ENCODE measurements at places on chromosomes 5 and 9.
A peak's percentile ranks its signal among the peaks of the same experiment; 100 is the strongest.

DNA sequence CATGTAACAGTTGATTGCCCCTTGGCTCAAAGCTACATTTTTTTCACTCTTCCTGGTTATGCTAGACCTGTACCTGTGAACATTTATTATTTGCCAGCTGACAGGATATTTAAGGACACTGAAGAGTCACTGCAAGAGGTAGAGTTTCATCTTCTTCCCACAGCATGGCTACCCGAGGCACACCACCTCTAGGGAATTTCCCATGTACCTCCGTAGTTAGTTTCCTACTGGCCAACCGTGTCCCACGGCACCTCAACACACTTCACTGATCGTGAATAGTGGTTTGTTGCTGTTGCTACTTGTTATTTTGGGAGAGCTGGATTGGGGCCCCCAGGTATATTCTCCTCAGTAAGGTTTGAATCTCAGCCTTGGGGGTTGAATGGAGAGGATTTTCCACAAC lies 648.6 kb downstream of the SEMA5A start:
- no peak for DNase-seq

- DNase-seq: no peak
These were observed 114.1 kb downstream of the MPDZ start for GRCh38 chr9:13165236-13165945.

DNA sequence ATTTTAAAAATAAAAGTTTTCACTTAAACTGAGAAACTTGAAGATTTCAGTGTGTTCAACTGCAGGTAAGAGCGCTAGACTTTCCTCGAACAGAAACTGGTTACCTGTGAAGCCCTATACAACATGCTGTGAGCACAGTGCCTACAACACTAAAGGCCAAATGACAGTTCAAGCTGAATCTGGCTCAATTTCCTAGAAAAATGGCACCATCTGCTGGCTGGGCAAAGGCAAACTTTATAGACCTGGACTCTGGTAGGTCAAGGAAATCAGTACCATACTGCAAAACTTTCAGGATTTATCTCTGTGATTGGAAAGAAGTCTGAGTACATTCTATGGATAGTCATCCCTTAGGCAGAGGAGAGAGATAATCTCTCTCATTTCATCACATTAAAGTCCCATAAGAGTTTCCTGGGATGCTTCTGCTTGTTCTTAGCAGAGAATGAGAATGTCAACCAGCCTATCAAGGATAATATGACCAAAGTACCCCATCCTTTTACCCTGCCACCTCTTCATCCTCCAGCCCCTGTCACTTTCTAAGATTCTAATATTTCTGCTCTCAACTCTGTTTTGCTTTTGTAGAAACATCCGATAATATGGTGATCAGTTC lies 31.8 kb upstream of the FOXB2 start:
- peak; percentile 8 for DNase-seq

DNA sequence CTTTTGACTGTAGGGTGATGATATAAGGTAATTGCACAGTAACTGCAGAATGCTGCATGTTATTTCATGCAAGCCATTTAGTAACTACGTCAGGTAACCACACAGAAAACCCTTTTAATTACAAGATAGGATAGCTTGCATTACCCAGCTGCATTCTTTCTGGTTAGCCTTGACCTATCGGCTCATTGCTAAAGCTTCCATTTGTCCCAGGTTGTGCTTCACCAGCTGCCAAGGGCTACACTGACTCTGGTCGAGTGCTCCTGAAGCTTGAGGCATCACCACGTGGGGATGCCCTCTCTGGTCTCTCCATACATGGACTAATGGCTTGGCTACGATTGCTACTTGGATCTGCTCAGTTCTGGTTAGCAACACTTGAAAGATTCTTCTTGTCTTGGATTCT lies 81.1 kb upstream of the SLC12A2 start:
- no peak for DNase-seq

DNA sequence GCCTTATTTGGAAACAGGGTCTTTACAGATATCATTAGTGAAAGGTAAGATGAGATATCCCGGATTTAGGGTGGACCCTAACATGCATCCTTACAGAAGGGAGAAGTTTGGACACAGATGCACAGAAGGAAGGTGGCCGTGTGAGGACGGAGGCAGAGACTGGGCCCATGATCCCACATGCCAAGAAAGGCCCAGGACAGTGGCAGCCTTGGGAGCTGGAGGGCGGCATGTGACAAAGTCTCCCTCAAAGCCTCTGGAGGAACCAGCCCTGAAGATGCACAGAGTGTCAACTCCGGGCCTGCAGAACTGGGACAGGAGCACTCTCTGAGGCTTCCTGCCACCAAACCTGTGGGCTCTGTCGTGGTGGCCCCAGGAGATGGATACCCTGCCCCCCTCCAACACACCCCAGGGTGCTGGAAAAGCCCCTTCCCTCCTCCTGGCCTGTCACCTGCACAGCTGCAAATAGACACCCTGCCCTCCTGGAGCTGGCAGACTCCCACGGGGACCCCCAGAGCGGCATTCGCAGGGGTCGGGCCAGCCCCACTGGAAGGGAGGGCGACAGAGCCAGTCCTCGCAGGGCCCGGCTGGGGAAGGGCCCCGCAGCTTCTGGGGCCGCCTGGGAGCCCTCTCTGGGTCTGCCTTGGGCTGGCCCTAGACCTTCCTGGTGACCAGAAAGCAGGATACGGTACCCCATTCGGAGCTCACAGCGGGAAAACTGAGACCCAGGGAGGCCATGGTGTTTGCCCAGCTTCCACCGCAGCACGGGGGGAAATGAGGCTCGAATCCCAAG lies 7.9 kb downstream of the NACC2 start:
- DNase-seq: no peak

- no peak for DNase-seq
These were observed 356.1 kb upstream of the DMAC1 start for GRCh38 chr9:8155706-8156105.

DNA sequence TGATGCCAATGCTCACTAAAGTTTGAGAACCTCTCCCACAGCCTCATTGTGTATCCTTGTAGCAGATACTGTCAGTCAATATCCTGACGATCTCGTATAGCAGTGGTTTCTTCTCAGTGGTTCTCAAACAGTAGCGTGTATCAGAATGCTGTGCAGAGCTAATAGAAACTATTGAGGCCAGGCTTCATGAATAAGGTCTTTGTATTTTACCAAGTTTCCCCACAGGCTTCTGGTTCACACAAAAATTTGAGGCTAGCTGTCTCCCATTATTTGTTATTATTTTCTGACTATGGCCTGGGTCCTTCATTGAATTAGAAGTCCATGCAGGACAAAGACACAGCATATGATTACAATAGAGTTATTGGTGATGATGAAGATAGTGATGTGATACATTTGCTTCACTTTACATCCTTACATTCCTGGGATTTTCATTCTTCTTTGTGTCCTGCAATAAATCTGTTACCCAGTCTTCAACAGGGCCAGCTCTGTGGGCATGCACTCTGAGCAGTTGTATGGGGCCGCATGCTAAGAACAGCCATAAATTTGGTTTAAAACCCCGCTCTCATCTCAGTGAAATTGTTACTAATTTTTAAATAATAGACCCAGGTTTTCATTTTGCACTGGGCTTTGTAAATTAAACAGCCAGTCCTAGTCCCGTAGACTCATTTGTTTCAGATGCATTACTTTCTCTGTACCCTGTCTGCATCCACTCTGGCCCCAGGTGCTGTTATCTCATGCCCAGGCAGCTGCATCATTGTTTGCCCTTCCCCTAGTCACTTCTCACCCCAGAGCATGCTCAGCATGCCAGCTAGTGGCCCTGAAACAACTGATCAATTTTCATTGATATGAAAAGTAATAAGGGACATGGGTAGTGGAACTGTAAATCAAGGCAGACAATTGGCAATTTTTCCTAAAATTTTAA lies 199.9 kb upstream of the PIK3R1 start:
- DNase-seq: no peak

- peak; percentile 56 for DNase-seq
These were observed 724 bp downstream of the TCERG1 start for GRCh38 chr5:146447734-146448380.

DNA sequence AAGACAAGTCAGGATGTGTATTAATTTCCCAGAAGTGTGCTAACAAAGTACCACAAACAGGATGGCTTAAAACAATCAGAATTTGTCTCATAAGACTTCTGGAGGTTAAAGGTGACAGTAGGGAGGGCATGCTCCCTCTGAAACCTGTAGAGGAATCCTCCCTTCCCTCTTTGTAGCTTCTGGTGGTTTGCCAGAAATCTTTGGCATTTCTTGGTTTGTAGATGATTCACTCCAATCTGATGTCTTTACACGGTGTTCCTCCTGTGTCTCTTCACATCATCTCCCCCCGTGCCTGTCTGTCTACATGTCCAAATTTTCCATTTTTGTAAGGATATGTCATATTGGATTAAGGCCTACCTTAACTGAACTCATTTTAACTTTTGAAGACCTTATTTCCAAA lies 471.5 kb downstream of the ZNF608 start:
- DNase-seq: no peak

DNA sequence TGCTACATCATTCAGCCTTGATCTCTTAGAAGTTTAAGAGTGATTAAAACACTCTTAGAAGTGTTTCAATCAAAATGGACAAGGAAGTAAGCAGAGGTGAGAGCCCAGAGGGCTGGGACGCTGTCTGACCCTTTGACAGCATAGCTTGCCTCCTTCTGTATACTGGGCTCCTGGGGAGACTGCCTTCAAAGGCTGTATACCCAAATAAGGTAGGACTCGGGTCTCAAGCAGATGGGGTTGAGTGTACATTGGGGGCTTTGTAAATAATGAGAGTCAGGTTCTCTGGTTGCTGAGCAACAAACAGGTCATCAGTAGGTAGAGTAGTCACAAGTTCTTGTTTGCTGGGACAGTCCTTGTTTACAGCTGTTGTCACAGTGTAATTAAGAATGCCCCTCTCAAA lies 97.1 kb downstream of the PJA2 start:
- DNase-seq: no peak

DNA sequence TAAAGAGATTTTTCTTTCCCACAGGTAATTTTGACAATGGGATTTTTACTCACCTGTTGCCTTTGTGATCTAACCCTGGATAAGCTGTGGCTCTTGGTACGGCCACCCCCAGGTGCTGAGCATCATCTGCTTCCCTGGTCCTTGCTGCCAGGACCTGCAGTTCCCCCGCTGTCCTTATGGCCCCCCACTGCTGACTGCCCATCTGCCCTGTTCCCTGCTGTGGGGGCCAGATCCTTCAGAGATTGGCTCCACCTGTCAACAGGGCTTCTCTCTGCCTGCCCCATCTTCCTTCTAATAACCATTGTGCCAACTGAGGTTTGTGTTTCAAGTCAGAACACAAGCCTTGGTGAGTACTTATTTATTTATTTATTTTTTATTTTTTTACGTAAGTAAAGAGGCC lies 183.3 kb downstream of the MAPKAP1 start:
- no peak for DNase-seq

- no peak for DNase-seq
These were observed 265.2 kb downstream of the GADD45G start for GRCh38 chr9:89869793-89870580.

- DNase-seq: no peak
These were observed 8.0 kb upstream of the PDZD2 start for GRCh38 chr5:31630931-31631330.

DNA sequence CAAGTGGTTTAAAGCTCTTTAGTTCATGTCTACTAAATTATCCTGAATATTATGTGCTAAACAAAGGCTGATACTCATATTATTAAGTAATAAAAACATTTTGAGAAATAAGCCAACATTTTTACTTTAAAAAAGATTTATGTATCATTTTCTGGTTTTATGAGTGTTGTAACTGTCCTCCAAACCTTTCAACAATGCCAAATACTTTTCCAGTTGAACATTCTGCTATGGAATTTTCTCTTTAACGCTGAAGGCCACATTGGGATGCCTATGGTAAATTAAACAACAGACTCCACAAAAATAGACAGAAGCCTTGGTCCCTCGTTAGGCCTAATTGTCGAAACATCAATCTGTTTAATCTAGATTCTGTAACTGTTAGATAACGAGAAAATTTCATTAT lies 131.3 kb downstream of the GLIS3 start:
- DNase-seq: no peak

DNA sequence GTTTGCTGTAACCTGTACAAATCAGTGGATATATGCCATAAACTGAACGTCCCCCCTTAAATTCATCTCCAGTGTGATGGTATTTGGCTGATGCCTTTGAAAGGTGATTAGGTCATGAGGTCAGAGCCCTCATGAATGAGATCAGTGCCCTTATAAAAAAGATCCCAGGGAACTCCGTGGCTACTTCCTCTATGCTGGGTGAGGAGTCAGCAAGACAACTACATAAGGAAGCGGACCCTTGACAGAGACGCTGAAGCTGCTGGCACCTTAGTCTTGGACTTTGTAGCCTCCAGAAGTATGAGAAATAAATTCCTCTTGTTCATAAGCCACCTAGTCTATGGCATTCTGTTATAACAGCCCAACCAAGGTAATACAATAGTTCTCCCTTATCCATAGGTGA lies 215.1 kb upstream of the ZNF608 start:
- no peak for DNase-seq

DNA sequence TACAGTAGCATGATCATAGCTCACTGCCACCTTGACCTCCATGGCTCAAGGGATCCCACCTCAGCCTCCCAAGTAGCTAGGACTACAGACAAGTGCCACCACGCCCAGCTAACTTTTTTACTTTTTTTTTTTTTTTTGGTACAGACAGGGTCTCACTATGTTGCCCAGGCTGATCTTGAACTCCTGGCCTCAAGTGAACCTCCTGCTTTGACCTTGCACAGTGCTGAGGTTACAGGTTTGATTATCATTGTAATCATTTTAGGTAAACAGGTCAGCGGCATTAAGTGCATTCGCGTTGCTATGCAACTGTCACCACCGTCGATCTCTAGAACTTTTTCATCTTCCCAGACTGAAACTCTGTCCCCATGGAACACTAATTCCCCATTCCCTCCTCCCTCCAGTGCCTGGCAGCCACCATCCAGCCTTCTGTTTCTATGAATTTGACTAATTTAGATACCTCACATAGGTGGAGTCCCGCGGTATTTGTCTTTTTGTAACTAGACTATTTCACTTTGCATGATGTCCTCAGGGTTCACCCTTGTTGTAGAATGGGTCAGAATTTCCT lies 5.8 kb upstream of the CARD19 start:
- no peak for DNase-seq

GRCh38 chr5:155150012-155150411 lies 136.5 kb downstream of the KIF4B start:
- DNase-seq: no peak

DNA sequence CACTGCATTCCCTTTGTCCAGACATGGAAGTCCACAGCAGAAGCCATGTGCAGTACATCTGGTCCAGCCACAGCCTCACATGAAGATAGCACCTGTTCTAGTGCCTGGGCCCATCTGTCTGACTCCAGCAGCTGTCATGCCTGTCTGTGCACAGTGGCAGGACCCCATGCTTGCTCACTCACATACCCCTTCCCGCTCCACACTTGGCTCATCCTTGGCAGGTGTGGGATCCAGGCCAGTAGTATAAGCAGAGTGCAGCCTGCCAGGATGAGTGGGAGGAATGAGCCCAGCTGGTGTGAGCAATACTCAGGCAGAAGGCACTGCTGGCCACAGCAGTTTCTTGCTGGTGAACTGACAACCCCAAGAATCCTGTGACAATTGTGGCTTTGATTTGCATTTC lies 168.0 kb downstream of the PRDM9 start:
- no peak for DNase-seq

All from stimulated activated CD4-positive, alpha-beta T cell treated with anti-CD3 and anti-CD28 coated beads, Interleukin-15, amount 100 ng/mL, for 24 hours (primary cell).